ENCODE measurements at places on chromosomes 16 and 17.

DNA sequence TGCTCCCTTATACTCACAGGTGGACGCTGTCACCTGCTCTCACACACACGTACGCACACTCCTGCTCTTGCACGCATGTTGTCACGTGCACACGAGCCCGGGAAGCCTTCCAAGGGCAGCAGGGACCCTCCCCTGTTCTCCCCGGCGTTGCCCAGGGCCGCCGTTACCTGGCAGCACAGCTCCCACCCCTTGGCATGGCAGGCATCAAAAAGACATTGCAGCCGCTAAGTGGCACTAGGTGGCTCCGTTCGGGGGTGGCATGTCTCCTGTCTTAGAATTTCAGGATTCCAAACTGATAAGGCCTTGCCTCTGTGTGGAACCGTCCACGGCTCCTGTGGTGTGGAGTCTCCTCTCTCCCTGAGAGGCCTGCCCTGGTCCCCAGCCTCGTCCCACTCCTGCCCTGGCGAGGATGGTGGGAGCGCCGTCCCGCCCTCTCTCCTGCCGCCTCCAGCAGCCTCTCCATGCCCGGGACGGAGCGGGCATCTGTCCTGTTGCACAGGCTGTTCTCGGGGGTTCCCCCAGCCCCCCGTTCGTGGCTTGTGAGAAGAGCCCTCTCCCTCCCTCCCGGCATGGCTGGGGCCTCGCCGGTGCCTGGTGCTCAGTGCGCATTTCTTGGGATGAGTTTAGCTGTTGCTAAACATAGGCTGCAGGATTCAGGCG lies 126.7 kb upstream of the GSE1 start:
- DNase-seq: no peak

DNA sequence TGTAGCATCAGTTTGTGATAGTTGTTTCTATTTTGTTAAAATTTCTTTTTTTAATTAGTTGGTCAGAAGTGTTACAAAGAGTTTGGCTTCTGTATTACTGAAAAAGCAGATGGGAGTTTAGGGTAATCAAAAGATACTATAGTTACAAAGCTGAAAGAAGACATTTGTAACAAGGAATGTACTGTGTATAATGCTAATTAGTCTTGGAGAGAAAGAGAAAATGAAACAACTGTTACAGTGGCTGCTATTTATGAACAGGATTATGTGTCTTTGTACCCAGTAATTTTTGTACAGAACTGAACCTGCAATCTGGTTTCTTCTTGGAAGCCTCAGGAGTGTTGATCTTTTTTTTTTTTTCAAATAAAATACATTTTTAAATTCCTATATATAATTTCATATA lies 14.3 kb downstream of the GDPD1 start:
- no peak for DNase-seq

- no peak for DNase-seq
Measured at GRCh38 chr16:68972720-68973119, 129.4 kb downstream of the TANGO6 start.

- DNase-seq: no peak
Measured at GRCh38 chr17:28665994-28666393, 4.0 kb downstream of the SUPT6H start.

GRCh38 chr16:30060836-30061554 lies 4.6 kb upstream of the ALDOA start:
- no peak for DNase-seq

- no peak for DNase-seq
Measured at GRCh38 chr17:1107777-1108477, 71.9 kb downstream of the ABR start.

GRCh38 chr17:73342050-73342522 lies 30.3 kb upstream of the CDC42EP4 start:
- no peak for DNase-seq

- no peak for DNase-seq
Measured at GRCh38 chr16:11097094-11097786, 152.9 kb downstream of the CLEC16A start.

GRCh38 chr17:47918006-47918405 lies 22.0 kb downstream of the SP2 start:
- DNase-seq: no peak

- no peak for DNase-seq
Measured at GRCh38 chr17:8941980-8942622, 23.4 kb downstream of the PIK3R5 start.

- no peak for DNase-seq
Measured at GRCh38 chr17:17051791-17052461, 9.7 kb downstream of the MPRIP start.

DNA sequence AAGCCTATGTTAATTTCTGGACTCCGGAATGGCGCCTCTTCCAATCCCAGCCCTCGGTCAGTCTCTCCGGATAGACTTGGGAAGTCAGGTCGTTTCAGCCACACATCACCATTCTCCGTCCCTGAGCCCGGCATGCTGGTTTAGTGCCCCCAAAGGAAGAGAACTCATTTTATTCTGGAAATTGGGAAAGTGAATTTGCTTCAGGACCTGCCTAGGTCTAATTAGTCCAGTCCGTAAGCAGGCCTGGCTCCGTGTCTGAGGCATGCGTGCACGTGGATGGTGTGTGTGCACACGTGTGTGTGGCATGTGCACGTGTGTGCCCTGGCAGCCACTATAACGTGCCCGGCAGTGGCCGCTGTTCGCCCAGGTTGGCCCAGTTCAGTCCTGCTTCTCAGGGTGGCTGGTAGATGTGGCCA lies 77.4 kb downstream of the RPA1 start:
- DNase-seq: no peak

GRCh38 chr17:78993981-78994671 lies 14.4 kb upstream of the LGALS3BP start:
- DNase-seq: no peak

DNA sequence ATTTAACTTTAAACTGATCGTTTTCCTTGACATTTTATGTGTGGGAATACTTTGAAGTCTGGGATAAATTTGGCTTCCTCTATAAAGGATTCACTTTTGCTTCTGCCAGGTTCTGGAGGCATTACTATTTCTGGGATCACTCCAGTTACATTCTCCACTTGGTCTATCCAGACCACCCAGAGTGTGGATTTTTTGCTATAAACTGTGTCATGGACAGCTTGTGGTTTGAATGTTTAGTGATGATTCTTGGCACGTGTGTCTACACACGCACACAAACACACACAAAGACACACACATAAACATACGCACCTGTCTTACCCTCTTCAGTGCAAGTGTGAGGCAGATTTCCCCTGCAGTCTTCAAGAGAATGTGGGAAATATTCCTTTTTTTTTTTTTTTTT lies 27.4 kb upstream of the MSI2 start:
- no peak for DNase-seq

- DNase-seq: no peak
Measured at GRCh38 chr16:75073545-75074303, 42.9 kb downstream of the LDHD start.

DNA sequence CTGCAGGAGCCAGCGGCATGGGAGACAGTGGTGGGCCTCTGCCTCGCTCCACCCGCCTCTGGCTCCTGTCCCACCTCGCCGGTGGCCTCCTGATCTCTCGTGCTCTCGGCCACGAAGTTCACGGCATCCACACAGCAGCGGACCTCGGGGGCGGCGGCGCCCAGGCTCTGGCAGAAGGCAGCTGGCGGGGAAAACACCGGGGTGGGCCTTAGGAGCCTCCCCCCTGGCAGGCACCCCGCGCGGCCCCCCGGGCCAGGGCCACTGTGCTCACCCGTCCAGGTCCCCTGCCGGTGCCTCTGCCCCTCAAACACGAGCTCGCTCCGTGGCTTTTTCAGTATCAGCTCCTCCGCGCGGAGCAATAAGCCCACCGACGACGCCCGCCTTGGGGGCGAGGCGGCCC lies 409 bp upstream of the C17orf107 start:
- DNase-seq: no peak

- DNase-seq: no peak
Measured at GRCh38 chr16:55730115-55730514, 74.3 kb downstream of the SLC6A2 start.

- no peak for DNase-seq
Measured at GRCh38 chr16:47574091-47575054, 113.2 kb downstream of the PHKB start.

GRCh38 chr16:17951378-17951777 lies 385.2 kb downstream of the NPIPA8 start:
- DNase-seq: no peak
